ENCODE measurements at places on chromosomes 5 and 9.

- no peak for DNase-seq
Measured at GRCh38 chr5:131245312-131245711, 18.5 kb upstream of the CDC42SE2 start.

DNA sequence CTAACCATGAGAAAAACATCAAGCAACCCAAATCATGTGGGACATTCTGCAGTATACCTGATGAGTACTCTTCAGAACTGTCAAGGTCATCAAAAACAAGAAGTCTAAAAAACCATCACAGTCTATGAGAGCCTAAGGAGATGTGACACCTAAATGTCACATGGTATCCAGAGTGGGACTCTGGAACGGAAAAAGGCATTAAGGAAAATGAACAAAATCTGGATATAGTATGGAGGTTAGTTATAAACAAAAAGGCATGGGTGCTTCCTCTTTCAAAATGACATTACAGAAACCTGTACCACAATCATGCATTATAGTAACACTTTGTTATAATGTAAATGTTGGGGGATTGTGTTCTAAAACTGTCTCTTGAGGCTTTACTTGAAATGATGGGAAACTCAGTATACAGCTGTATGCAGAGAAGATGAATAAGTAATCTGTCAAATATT is 47.4 kb downstream of the PRKACG start:
- DNase-seq, result no peak

DNA sequence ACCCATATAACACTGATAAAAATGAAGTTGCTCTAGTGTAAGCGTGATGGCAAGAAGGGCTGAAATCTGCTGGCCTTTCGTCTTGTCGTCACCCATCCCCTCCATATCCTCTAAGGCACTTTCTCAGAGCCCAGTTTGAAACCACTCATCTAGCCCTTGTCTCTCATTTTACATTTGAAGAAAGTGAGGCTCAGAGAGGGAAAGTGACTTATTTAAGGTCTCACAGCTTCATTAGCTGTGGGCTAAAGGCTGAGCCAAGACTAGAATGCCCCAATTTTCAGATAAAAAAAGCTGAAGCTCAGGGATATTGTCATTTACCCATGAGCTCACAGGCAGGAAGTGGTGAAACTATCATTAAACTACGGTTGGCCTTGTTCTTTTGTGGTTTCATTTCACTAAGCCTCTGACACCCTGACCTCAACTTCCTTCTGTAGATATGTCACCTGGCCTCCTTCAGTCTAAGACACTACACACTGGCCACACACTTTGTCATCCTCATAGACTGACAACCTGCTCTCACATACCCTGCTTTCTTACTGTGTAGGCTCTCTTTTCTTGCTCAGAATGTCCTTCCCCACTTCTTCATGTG is 176.7 kb upstream of the DMAC1 start:
- DNase-seq, result no peak

- peak; percentile 19 for DNase-seq
Measured at GRCh38 chr5:14143841-14144585, 871 bp downstream of the TRIO start.

DNA sequence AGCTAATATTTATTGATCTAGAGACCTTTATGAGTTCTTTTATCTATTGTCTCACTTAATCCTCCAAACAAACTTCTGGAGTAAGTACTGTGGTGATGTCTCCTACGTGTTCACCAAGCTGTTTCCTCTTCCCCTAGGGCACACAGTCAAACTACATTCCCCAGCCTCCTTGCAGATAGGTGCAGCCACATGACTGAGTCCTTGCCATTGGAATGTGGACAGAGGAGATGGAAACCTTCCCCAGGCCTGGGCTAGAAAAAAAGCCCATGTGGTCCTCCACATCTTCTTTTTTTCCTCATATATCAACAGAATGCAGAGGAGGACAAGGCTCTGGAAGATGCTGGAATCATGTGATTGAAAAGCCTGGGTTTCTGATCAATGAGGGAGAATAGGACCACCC is 88.0 kb downstream of the ANKRD55 start:
- no peak for DNase-seq

Measured in SHP77 (cell line).